Activated CD4-positive, alpha-beta T cell treated with anti-CD3 and anti-CD28 coated beads, Interleukin-2, amount 50 U/mL, for 1 hour (primary cell): ENCODE measurements at places on chromosomes 3 and 15.

DNA sequence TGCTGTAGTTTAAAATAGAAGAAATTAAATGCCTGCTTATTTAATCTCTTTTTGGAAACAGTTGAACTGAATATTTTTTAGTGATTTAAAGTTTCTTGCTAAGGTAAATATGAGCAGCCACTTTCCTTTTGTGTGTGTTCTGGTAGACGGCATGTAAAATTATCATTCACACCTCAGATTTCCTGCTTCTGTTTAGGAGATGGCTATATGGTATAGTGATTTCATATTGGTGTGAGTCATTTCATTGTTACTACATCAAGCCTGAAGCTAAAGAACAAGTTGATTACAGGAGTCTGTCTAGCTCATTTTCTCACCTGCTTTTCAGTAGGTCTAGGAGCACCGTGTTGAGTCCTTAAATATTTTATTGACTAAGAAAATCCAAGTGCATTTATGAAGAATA lies 2.2 kb downstream of the LRCH3 start:
- no peak for DNase-seq

- DNase-seq, result peak; percentile 77
Observed at GRCh38 chr3:4983739-4984510, 4.7 kb downstream of the BHLHE40 start.

- DNase-seq, result no peak
Observed at GRCh38 chr3:178949896-178950295, 121.7 kb downstream of the ZMAT3 start.

GRCh38 chr3:111712294-111713167 lies 117.4 kb upstream of the ZBED2 start:
- DNase-seq, result no peak

- DNase-seq, result no peak
Observed at GRCh38 chr3:186192823-186193222, 83.9 kb upstream of the ETV5 start.

- no peak for DNase-seq
Observed at GRCh38 chr3:1696669-1697275, 401.9 kb upstream of the CNTN4 start.

GRCh38 chr3:124559846-124560574 lies 170.2 kb upstream of the UMPS start:
- peak; percentile 47 for DNase-seq

DNA sequence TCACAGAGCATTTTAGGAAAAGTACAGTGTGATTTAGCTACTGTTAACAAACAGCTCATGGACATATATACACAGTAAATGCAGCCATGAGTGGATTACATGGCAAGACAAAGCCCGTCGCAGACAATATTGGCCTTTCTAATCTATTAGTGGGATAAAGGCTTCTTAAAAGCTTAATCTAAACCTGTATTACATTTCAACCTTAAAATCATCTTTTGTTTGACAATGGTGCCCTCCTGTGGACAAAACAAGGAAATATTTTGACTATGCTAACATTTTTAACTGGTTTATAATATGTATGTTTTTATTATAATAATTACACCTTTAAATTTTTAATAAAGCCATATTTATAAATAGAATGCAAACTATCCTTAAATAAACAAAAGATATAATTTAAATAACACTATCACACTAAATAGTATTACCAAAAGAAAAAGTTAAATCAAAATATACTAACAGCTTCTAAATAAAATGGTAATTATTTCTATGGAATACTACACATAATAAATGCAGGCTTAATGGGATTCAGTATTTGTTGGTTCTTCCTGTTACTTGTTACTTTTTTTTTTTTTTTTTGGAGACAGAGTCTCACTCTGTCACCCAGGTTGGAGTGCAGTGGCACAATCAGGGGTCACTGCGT lies 38.6 kb downstream of the TAFA4 start:
- DNase-seq, result no peak

GRCh38 chr3:184040010-184040409 lies 8.5 kb downstream of the HTR3D start:
- DNase-seq, result no peak

DNA sequence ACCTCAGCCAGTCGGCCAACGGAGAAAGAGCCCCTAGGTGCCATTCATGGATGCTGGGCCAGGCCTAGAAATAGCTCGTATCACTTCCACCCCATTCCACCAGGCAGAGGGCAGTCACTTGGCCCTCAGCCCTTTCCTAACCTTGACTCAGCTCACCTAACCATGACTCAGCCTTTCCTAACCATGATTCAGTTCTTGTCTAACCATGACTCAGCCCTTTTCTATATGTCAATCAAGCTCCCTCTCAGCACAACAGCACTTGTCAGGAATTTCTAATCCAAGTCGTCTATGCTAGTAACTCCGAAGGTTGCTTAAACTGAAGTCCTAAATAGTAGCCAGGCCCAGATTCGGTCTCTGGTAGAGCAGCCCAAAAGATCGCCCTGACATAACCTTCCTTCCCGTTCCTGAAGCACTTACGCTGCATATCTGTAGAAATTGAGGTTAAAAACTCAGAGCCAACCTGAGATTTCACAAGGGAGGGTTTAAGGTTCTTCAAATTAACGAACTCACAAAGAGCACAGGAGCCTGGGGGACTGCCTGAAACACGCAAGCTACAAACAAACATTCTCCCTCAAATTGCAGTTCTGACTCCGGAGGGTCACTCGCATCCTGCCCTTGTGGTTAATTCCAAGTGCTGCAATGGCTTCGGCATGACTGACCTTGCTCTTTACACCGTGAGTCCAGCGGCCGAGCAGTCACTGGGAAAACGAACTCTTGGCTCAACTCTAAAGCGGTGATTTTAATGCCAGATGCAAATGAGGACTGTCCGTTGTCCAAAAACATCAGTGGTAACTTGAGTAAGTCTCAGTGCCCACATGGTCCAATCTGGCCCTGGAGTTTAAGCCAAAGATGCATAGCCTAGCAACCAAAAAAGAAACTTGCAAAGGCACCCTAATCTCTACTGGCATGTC lies 99.9 kb downstream of the ADAMTS17 start:
- DNase-seq, result no peak

GRCh38 chr3:41681479-41681878 lies 280.4 kb downstream of the ULK4 start:
- no peak for DNase-seq

- DNase-seq, result no peak
Observed at GRCh38 chr15:60076045-60076444, 71.9 kb downstream of the FOXB1 start.

- DNase-seq, result no peak
Observed at GRCh38 chr3:10869460-10869859, 53.4 kb downstream of the SLC6A11 start.
